ENCODE measurements at places on chromosomes 1 and 21.

- H3K36me3 ChIP-seq: peaks cover 78% of the 10 kb centered on the region
- H3K4me3 ChIP-seq: no peak overlapping the region
Observed at GRCh38 chr21:32371913-32372314, 20.9 kb downstream of the URB1 start.

DNA sequence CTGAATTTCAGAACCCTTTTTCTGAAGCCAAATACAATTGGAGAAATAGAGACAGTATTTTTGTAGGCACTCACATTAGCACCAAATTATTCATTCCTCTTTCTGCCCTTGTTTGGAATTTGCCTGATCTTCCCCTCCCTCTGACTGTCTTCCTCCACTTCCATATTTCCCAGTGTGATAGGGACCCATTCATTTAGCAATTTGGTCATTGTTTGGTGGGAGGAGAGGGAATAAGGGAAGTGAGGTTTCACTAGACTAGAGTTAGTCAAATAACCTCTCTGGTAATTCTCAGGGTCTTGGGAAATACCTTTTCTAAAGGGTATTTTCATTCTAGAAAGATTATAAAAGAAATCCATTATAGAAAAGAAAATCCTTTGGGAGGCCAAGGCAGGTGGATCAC lies 31.0 kb upstream of the MTMR11 start:
- H3K27ac ChIP-seq: no peak overlapping the region
- H3K27me3 ChIP-seq: no peaks in the 10 kb centered on the region
- H3K4me3 ChIP-seq: no peak overlapping the region
- no peak for DNase-seq
- no peaks in the 10 kb centered on the region for H3K4me1 ChIP-seq

DNA sequence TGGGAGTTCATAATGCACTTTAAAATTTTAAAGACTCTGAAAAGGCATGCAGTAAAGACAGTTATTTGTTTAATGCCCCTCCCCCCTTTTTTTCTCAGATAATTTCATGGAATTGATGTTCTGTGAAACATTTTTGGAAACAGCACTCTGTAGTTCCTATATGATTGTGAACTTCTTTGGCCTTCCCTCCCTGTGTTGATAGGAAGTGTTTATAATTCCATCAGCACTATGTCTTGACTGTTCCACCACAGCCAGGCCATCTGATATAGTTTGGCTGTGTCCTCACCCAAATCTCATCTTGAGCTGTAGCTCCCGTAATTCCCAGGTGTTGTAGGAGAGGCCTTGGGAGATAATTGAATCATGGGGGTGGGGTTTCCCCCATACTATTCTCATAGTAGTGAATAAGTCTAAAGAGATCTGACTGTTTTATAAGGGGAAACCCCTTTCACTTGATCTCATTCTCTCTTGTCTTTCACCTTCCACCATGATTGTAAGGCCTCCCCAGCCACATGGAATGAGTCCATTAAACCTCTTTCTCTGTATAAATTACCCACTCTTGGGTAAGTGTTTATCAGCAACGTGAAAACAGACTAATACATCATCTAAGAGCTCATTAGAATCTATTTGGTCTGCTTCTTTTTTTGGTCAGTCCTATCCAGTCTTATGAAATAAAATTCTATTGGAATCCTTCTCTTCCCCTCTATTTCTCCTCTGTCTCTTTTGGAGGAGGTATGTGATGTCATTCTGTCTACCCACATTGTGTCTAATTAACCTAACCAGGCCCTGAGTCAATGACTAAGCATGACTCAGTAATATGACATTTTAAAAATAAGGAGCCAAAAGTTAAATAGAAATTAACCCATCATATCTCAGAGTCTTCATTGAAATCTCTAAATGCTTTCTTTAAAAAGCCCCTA lies 8.9 kb downstream of the CCDC185 start:
- DNase-seq: no peak
- H3K4me1 ChIP-seq: peaks cover 3% of the 10 kb centered on the region
- no peaks in the 10 kb centered on the region for H3K27me3 ChIP-seq
- no peak overlapping the region for H3K4me3 ChIP-seq

GRCh38 chr1:80731241-80731894 lies 1069.4 kb upstream of the ADGRL2 start:
- no peak overlapping the region for H3K4me3 ChIP-seq
- no peak for DNase-seq
- H3K27ac ChIP-seq: no peak overlapping the region

DNA sequence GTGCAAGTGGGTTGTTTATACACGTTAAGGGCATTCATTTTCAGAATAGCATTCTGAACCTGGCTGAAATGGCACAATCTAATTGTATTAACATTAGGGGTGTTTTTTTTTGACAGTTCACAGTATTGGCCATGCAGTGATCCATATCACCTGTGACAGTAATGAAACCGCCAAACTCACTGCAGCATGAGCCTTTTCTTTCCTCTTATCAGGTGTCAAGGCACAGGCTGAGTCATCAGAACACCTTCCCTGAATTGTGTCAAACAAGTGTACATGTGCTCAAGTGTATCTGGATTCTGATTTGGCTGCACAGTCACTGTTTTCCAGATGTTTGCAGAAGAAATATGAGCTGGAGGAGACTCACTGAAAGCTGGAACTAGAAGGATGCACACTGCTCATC lies 47.7 kb upstream of the C8B start:
- H3K27ac ChIP-seq: no peak overlapping the region
- H3K36me3 ChIP-seq: no peaks in the 10 kb centered on the region
- no peak for DNase-seq
- H3K4me1 ChIP-seq: no peaks in the 10 kb centered on the region
- H3K27me3 ChIP-seq: no peaks in the 10 kb centered on the region

GRCh38 chr1:87980494-87980893 lies 651.8 kb downstream of the LMO4 start:
- H3K4me3 ChIP-seq: no peak overlapping the region
- H3K27me3 ChIP-seq: no peaks in the 10 kb centered on the region
- H3K36me3 ChIP-seq: no peaks in the 10 kb centered on the region
- no peak for DNase-seq

GRCh38 chr1:22751124-22751531 lies 40.5 kb downstream of the EPHB2 start:
- DNase-seq: no peak
- no peak overlapping the region for H3K27ac ChIP-seq
- no peaks in the 10 kb centered on the region for H3K36me3 ChIP-seq
- H3K4me1 ChIP-seq: no peaks in the 10 kb centered on the region
- H3K4me3 ChIP-seq: no peak overlapping the region

DNA sequence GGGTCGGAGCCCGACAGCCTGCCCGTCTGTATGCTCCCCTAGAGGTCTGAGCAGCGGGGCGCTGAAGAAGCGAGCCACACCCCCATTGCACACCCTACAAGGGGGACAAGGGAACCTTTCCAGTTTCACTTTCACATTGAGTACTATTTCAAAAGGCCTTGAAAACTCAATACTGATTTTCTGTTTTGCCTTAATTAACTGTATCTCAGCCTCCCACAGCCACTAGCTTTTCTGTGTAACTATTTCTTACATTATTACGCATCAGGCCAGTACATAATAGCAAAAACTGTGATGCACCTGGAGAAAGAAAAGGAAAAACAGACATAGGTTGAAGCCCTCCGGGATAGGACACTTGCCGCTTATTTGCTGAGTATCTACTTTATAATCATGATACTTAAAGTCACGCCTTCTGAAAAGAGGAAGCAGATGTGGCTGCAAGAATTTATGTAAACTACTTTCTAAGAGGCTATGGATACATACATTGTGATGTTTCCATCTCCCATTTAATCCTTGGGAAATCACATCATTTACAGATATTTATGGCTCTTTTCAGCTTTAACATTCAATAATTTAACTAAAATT lies 1719.5 kb downstream of the MRPL39 start:
- H3K36me3 ChIP-seq: no peaks in the 10 kb centered on the region
- no peaks in the 10 kb centered on the region for H3K27me3 ChIP-seq
- H3K4me1 ChIP-seq: no peaks in the 10 kb centered on the region

- H3K36me3 ChIP-seq: peaks cover 14% of the 10 kb centered on the region
- no peaks in the 10 kb centered on the region for H3K27me3 ChIP-seq
- H3K4me1 ChIP-seq: no peaks in the 10 kb centered on the region
- H3K4me3 ChIP-seq: no peak overlapping the region
- H3K27ac ChIP-seq: no peak overlapping the region
Observed at GRCh38 chr1:108609483-108610049, 49.7 kb downstream of the EEIG2 start.

DNA sequence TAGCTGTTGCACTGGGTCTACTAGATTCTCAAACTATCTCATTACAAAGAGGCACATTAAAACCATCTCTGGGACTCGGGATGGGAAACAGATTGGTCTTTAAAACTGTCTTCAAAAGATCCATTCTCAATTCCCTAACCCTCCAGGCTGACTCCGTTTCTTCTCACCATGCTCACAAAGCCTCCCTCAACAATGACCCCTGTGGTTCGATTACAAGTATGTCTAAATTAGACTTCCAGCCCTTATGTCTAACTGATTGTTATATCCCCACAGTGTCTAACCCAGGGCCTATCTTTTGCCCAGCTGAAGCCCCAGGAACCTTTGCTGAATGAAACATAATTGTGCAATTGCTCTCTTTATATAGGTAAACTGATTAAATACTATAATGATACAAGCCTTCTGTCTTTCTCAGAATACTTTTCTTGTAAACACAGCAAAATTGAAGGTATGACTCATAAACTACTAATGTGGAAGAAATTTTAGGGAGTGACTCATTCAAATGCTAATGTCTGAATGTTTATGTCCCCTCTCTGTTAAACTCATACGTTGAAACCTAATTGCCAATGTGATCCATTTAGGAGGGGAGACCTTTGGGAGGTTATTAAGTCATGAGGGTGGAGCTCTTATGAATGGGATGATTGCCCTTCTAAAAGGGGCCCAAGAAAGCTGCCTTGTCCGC lies 65.6 kb upstream of the DAB1 start:
- no peaks in the 10 kb centered on the region for H3K4me1 ChIP-seq
- no peak overlapping the region for H3K4me3 ChIP-seq

GRCh38 chr21:42193131-42193671 lies 25.7 kb upstream of the ABCG1 start:
- H3K4me1 ChIP-seq: peaks cover 55% of the 10 kb centered on the region
- no peak overlapping the region for H3K27ac ChIP-seq
- no peaks in the 10 kb centered on the region for H3K36me3 ChIP-seq
- no peaks in the 10 kb centered on the region for H3K27me3 ChIP-seq

All from naive thymus-derived CD4-positive, alpha-beta T cell (primary cell).